ENCODE measurements at places on chromosomes 4 and X.
A peak's percentile ranks its signal among the peaks of the same experiment; 100 is the strongest.

GRCh38 chr4:31053451-31053850 is 333.3 kb downstream of the PCDH7 start:
- ATAC-seq, result no peak

- no peak for ATAC-seq
Measured at GRCh38 chr4:147820975-147821374, 89.1 kb downstream of the ARHGAP10 start.

- no peak for ATAC-seq
Measured at GRCh38 chrX:148629434-148629833, 129.0 kb downstream of the AFF2 start.

- no peak for ATAC-seq
Measured at GRCh38 chr4:2824836-2825381, 18.7 kb upstream of the ADD1 start.

DNA sequence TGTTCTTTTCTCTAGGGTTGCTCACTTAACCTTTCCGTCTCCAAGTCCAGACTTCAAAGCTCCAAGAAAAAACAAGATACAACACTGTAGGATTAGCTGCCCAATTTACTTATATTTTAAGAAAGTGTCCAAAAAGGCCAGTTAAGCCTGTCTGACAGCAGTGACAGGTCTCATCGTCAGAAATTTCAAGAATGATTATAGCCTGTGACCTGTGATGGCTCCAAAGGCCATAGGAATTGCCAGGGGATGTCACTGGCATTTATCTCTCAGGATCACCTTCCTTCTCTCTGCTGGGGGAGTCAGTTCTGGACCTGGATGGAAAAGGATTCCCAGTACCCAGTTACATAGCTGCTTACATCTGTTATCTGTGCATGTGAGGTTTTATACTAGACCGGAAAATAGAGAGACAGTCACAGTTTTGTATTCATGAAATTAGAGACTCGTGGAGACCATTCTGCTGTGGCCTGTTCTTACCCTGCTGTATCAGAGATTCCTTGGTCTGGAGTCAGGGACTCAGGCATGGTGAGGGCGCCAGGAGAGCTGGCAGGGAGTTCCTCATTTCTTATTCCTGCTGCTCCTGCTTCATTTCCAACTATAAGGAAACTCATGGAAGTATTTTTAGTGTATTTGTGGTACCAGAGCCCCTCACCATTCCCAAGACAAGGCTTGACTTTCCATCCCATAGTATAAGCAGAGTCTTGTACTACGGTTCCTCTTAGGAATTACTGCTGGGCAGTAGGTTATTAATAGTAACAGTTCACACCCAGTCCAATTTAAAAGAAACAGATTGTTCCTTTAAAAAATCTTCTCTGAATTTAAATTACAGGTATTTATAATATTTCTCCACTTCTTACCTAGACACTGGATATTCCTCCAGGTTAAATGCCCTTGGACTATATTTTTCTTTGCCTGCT is 220.8 kb downstream of the SHROOM3 start:
- no peak for ATAC-seq

DNA sequence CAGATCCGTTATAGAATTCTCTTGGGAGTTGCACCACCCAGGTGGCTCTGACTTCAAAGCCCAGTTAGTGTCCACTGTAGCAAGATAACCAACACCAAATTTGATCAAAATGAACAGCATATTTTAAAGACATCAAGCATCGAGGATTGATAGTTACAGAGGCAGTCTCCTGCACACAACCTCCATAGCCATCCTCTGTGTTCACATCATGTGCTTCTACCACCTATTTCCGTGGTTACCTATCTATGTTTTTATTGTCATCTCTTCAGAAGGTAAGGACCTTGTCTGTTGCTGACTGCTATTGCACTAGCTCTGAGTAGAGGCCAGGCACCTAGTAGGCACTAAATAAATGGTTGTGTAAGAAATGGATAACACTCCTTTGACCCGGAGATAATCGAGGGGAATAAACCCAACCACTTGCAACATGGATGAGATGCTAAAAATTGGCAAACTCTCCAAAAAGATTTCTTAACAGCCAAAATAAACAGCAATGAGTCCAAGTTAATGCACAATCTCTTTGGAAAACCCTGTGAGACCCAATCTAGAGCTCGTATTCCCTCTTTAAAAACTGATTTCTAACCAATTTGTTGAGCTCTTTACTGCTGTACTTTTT is 14.7 kb upstream of the C1QTNF7 start:
- ATAC-seq, result no peak

- ATAC-seq, result no peak
Measured at GRCh38 chr4:118983293-118983692, 94.6 kb downstream of the SYNPO2 start.

GRCh38 chr4:151604238-151604637 is 156.6 kb downstream of the GATB start:
- peak; percentile 60 for ATAC-seq

DNA sequence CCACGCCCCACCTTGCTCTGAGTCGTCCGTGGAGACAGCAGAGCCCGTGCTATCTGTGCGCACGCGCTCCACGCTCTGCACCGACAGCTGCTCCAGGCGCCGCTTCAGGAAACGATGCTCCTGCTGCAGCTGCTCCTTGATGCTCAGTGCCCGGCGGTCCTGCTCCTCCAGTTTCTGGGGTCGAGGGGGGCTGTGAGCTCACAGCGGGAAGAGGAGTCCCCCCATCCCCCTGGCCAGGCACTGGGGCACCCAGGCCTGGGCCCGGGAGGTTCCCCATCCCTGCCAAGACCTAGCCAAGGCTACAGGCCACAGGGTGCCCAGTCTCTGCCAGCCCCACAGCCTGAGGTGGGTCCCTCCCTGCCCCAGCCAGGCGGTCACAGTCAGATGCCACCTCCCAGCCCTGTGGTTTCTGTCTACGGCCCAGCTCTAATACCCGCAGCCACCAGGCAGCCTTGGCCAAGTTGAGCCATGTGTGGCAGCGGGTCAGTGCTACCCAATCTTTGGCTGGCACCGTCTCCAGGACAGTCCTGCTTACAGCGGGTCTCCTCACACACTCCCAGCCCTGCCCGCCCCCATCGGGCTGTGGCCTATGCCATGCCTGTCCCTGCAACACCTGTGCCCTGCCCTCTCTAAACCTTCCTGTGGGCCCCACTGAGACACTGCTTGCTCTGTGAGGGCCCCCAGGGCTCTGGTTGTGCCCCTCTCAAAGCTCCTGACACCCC is 9.3 kb upstream of the HAUS3 start:
- ATAC-seq, result no peak

- ATAC-seq, result no peak
Measured at GRCh38 chr4:130077275-130077674, 981.3 kb downstream of the C4orf33 start.

DNA sequence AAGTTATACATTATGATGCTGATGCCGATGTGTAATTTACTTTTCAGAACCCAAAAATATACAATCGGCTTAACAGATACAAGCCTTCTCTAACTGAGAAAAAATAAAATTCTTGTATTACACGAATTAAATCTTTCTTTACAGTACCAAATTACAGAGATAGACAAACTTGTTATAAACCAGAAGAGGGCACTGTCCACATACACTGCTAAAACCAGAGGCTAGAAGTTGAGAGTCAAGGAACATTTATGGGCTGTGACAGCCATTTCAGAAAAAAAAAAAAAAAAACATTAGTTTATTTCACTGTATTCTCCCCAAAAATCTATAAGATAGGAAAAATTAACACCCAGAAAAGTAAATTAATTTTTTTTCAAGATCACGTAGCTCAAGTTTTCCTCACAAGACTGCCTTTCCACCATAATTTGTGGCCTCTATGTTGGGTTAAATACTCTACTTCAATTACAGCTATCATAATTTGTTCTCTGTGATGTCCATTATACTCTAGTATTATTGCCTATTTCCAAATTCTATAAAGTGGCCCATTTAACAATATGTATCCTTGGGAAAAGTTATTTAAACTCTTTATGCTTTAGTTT is 12.0 kb downstream of the EREG start:
- peak; percentile 89 for ATAC-seq

DNA sequence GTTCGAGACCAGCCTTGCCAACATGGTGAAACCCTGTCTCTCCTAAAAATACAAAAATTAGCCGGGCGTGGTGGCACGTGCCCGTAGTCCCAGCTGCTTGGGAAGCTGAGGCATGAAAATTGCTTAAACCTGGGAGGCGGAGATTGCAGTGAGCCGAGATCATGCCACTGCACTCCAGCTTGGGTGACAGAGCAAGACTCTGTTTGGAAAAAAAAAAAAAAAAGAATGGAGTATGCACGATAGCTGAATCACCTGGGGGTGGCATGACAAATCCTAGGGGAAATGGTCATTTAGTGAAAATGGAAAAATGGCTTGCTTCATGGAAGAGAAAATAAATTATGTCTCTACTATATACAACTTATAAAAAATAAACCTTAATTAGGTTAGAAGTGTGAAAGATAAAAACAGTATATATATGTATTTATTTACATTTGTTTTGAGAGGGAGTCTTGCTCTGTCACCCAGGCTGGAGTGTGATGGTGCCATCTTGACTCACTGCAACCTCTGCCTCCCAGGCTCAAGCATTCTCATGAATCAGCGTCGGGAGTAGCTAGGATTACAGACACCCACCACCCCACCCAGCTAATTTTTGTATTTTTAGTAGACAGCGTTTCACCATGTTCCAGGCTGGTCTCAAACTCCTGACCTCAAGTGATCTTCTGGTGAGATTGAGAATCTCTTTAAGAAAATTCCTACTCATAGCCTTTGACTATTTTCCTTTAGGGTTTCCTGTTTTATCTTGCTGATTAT is 19.3 kb upstream of the ING2 start:
- no peak for ATAC-seq

- no peak for ATAC-seq
Measured at GRCh38 chr4:185764876-185765275, 47.1 kb downstream of the SORBS2 start.

DNA sequence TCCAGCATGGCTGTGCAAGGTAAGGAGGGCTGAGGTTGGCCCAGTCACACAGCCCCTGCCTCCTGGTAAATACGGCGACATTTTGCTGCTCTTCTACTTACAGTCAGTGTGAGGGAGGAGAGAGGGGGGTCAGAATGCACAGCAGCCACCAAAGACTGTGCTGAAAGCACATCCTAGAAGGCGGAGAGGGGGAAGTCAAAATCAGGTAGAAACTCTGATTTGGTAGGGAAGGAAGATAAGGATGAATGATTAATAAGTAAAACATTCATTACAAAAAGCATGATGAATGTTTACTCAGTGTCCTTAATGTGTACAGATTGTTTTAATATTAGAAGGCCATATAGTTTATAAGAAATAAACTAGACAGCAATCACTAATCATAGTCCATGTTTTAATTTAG is 57.5 kb downstream of the ADD1 start:
- no peak for ATAC-seq

DNA sequence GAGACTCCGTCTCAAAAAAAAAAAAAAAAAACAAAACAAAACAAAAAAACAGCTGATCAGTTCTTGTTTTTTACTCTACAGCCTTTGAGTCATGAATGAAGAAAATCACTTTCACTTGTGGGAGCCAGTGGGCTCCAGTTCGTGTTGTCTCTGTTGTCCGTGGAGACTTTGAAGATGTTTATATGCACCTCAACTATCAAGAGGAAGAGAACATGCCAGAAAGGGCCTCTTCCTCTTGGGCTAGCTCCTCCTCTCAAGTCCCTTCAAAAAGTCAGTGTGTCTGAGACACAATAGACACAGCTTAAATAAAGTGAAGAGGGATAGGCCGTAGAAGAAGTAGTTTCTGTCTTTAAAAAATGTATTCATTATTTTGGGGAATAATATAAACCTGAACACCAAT is 182.7 kb downstream of the KDR start:
- ATAC-seq, result no peak

- peak; percentile 80 for ATAC-seq
Measured at GRCh38 chr4:37976991-37977470, 16.8 kb downstream of the PTTG2 start.

GRCh38 chr4:116438981-116439729 is 646.2 kb downstream of the TRAM1L1 start:
- no peak for ATAC-seq

DNA sequence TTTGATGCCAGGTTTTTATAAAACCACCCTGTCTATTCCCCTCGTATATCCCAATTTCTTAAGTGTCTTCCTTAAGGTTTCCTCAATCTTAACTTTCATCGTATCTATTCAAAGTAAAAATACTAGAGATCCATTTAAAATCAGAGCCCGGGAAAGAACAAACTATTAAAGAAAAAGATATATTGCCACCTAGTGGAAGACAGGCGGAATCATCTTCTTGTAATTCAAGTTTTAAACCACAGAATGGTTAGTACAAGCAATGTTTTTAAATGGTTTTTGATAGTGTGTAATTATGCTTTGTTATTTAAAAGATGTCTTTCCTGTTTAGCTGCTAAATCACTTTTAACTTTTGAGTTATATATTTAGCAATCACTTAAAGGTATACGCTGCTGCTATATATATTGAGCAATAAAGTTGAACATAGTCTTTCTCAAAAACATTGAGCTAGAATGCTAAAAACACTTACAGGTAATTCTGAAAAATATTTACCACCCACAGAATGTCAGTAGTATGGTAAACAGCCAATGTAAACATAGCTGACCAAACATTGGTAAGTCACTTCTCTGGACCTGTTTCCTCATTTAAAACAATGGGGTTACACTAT is 18.2 kb downstream of the PRDM8 start:
- peak; percentile 44 for ATAC-seq

DNA sequence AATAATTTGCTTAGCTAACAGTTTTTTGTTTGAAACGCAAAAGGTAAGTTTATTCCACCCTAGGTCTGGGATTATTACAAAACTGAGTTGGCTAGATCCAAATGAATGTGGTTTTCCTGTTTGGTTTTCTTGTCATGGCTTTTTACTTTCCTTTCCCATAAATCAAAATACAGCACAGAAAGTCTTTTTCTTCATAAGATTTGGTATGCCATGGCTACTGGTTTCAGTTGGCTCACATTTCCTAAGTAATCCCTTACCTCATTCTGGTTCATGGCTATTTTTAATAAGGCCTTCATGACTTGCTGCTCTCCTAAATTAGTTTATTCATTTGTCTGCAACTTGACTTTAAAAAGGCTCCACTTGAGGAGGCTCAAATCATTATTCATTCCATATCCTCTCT is 12.9 kb upstream of the PAK3 start:
- ATAC-seq, result no peak

DNA sequence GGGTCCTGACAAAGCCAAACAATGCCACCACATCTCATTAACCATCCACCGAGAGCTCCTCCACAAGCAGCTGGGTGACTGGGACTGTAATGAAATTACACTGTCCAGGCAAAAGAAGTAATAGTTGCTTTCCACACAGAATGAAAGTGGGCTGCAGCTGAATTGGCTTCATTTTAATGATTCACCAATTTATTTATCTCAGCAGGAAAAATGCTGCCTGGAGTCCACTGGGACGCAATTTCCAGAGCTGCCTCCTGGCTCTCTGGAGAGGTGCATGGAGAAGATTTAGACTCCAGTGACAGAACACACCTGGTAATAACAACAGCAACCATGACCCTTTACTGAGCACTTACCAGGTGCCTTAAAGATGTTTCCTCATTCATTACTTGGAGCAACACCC is 226.7 kb downstream of the LDB2 start:
- ATAC-seq, result no peak

GRCh38 chr4:61933527-61933926 is 733.4 kb downstream of the ADGRL3 start:
- no peak for ATAC-seq

All from SK-N-SH treated with all-trans-retinoic acid at 6 μM for 48 hours (cell line).